ENCODE measurements at places on chromosomes 2 and 18.

- no peak for DNase-seq
These were observed 183.7 kb downstream of the GFPT1 start for GRCh38 chr2:69203166-69203985.

- peak; percentile 95 for DNase-seq
These were observed at the start of the genes CPSF3 and ITGB1BP1 for GRCh38 chr2:9423100-9423921. Gene CPSF3, plus strand, starts transcription at chr2:9423654. Its CDS starts 120 bp downstream, at chr2:9423774. Gene ITGB1BP1, minus strand, starts transcription at chr2:9423528. Its CDS starts 4,831 bp downstream, at chr2:9418697.

DNA sequence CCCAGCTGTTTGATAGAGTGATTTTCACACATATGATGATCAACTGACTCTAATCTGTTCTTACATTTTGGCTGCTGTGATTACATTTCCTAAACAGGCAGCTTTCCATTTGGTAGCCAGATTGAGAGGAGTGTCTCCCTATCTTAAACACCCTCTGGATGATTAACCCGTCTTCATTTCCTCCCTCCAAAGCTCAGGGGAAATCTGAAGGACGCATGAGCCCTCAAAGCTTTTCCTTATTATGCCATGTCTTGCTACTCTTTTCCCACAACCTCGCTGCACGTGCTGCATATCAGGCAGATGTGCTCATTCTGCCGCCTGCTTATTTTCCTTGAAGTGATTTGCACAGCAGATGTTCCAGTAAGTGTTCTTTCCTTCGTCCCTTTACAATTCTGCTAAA lies 837.4 kb downstream of the LRRTM4 start:
- no peak for DNase-seq

DNA sequence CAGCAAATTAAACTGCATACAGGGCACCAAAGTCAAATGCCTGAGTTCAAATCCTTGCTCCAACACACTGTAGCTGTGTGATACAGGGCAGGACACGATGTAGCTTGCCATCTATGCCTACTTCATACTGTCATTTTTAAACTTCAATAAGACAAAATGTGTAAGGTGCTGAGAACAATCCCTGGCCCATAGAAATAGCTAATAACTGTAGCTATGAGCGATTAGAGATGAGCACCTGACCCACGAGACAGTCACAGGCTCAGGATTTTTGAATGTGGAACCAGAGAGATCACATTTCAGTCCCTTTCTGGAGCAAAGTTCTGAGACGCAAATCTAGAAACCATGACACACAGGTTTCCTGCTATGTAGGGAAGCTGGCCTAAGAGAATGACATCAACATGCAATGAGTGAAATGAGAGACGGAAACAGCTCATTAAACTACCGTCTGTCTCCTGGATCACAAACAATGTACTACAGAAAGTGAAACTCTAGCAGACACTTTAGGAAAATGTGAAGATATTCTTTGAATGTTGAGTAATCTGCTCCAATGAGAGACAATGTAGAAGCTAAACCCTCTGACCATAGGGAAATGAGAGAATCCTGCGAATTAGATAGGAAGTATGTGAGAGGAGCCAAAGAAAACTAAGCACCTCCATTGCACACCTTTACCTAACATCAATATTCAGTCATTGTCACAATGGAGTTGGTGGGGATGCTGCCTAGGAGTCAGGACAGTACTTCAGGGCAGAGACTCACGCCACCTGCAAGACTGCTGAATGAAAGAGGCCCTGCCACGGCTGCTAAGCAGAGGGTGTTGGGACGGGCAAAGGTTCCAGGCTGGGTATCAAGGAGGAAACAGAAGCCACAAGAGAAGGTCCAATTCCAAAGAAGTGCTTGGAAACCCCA lies 25.5 kb downstream of the B4GALT6 start:
- DNase-seq, result no peak

DNA sequence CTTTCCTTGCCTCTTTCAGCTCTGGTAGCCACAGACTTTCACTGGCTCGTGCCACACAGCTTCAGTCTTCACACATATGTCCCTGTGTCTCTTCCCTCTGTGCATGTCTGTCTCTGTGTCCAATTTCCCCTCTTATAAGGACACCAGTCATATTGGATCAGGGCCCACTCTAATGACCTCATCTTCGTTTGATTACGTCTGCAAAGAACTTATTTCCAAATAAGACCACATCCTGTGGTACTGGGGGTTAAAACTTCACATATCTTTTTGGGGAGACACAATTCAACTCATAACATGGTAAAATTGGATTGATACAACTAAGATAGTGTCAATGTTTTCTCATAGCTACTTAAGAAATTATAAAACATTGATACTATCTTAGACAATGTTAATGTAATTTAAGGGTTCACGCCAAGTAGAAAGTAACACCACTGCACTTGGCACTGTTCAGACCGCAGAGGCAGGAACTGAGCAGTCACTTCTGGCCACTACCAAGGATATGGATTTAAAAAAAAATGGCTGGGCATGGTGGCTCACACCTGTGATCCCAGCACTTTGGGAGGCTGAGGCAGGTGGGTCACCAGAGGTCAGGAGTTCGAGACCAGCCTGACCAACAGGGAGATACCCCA lies 119.6 kb upstream of the EPAS1 start:
- DNase-seq, result no peak

DNA sequence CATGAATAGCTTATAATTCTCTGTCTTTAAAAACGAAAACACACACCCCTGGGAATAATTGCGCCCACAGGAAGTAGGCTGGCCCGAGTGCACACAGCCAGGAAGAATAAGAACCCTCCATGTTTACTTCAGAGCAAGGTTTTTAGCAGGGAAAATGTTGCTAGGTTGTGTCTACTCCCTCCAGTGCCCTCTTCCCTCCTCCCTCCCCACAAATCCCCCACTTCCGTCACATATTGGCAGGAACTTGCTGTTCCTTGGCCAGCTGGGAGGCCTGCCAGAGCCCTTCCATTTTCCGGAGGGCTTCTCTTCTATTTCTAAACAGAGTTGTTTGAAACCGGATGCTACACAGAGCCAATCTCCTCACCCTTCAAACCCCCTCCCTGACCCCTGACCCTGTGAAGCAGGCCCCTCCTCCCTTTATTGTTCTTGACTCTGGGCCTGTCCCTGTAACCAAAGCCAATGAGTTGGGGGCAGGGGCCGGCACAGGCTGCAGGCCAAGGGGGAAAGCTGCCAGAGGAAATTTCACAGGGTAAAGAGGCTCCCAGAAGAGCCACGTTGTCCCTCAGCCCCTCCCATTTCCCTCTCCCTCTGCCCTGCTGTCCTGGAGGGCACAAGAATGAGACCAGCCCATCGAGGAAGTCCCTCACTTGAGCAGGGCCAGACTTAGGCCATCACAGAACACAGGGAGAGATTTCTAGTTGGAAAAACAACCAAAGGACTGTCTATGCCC lies 49.8 kb upstream of the LGALSL start:
- DNase-seq, result no peak

DNA sequence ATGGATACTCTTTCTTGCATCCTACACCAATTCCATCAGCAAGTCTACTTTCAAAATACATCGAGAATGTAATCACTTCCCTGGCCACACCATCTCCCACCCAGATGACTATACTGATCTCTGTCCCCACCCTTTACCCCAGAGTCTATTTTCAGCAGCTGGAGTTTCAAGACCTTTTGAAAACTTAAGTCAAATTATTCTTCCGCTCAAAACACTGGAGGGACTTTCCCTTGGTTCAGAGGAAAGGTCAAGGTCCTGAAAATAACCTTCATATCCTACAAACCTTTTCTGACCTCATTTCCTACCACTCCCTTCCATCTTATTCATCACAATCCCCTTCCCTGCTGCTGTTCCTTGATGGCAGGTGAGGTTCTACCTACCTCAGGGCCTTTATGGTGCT lies 58.8 kb upstream of the LYPD6 start:
- DNase-seq, result no peak

- no peak for DNase-seq
These were observed 374.8 kb upstream of the TRIB2 start for GRCh38 chr2:12341920-12342319.

- DNase-seq, result no peak
These were observed 13.2 kb upstream of the ITGAV start for GRCh38 chr2:186576614-186577013.

DNA sequence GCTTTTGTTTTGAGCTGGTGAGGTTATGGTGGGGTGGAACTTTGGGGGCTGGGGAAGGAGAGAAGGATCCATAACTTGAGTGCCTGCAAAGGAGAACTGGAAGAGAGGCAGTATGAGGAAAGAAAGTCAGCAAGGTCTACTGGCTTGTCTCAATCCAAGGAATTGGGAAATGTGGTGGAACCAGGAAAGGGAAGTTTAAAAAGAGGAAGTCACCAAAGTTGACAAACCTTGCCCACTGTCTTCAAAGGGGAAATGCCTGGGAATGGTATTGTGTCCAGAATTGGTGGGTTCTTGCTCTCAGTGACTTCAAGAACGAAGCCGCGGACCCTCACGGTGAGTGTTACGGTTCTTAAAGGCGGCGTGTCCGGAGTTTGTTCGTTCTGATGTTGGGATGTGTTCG lies 304.1 kb upstream of the FAM98A start:
- no peak for DNase-seq

DNA sequence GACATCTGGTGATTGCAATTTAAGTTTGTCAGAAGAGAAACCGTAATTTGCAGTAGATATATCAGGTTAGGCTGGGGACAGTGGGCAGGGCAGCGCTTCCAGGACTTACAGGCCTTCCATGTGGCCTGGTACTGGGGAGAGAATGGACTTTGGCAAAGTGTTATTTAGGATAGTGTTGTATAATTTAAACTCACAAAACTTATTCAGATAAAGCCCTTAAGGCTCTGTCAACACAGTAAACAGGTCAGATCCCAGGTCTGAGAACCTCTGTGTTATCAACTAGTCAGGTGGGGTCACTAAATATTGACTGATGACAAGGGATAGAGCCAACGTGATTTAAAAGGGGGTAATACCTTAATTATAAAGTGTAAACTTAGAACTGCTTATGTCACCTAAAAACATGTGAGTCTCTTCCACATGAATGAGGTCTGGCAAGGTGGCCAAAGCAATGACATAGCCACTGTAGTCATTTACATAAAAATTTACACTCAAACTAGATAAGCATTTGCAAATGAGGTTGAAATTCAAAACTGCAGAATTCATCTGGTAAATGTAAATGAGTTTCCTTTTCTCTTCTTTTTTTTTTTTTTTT lies 80.2 kb upstream of the DNMT3A start:
- DNase-seq, result no peak

Data from stimulated activated CD8-positive, alpha-beta memory T cell treated with anti-CD3 and anti-CD28 coated beads, Interleukin-2, amount 100 ng/mL, for 1 hour (primary cell).